Right renal cortex interstitium (tissue), 3 donors: ENCODE measurements at places on chromosomes 5 and 9. TPM values are rescaled to one million over a fixed set of nuclear protein-coding genes. Genes with fewer than 3 reads are reported as not detected.

DNA sequence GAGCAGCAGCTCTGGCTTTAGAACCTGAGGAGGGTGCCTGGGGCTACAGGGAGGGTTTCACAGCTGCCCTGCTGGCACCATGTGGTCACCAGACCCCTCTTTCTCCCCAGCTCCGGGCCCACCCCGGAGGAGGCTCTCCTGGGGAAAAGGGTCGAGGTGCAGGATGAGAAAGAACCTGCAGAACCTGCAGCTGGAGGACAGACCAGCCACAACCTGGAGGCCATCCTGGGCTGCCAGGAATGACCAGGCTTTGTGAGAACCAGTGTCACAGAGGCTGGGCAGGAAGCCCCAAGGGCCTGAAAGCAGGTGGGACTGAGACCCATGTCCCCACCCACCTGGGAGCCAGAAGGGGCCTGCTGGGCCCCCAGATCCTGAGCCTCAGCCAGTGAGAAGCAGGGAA, 23.0 kb downstream of the SEMA4D start:
- no peak for DNase-seq

Gene CCDC171
- polyA plus RNA-seq: 6.1 TPM

DNA sequence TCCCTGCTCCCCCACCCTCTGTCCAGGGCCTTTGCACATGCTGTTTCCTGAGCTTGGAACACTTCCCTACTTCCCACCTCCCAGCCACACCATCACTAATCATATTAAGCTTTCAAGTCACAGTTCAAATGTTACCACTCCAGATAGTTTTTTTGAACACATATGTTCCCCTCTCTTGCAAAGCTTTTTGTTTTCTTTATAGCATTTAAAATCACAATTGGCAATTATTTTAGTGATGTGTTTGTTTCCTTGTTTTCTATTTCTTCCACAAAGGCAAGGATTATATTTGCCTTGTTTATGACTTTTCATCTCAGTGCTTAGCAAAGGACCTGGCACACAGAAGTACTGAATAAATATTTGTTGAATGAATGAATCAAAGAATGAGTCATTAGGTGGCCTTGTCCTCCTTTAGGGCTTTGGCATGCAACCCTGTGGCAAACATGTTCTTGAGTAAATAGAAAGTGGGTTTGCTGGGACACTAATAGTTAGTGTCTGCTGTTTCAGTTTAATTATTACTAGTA, 386.8 kb downstream of the FGF10 start:
- no peak for DNase-seq

- no peak for DNase-seq
These were observed 9.8 kb downstream of the SH2D3C start for GRCh38 chr9:127768698-127769097.

Gene SLC25A2
- polyA plus RNA-seq: not detected
